ENCODE measurements at places on chromosomes 4 and X.

DNA sequence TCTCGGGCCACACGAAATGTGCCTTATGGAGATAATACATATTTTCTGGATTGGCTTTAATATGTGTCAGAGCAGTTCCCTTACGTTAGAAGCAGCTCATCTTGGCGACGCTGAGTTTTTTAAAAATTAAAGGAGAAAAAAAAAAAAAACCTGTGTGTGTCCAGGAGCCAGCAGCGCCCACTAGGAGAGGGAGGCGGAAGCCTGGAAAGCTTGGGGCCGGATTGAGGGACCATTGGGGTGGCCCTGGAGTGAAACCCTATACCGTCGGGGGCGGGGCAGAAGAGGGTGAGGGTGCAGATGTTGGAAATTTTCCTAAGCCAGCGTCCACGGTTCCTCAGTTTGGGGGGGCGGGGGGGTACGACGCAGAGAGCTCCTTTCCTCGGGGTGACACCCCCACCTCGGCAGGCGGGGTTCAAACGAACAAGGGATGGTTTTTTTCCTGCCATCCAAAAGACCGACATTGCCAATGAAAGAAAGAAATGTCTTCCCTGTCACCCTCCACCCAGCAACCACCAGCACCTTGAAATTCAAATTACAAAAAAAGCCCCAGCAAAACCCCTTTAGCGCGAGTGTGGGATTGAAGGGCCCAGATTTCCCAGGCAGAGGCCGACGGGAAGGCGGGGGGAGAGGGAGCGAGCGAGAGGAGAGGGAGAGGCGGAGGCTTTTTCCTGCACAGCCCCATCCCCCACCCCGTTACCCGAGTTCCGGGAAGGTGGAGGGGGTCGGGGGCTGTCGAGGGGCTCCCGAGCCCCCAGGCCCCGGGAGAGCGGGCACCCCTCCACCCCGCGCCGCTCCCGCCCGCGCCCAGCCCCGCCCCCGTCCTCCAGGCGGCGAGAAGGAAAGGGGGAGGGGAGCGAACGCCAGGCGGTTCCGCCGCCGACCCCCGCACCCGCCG is 859 bp downstream of the SMARCA1 start:
- no peak for DNase-seq

DNA sequence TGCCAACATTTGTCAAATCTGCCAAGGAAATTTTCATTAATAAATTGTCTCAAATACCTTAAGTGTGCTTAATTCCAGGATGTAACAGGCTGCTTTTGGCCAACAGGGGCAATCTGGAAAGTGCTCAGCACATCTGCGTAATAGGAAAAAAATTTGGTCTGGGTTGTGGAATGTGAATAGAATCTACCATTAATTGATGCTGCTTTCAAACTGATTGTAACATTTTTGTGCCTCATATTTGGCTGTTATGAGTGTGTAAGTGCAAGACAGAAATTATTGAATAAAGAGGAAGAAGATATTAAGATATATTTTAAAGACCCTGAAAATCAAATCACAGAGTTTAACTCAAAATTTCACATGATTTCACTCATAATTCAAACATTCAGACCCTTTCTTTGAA is 41.1 kb downstream of the REELD1 start:
- DNase-seq: no peak

GRCh38 chr4:153938994-153939393 is 150.1 kb upstream of the SFRP2 start:
- DNase-seq: no peak

- DNase-seq: no peak
Observed at GRCh38 chrX:37824491-37825214, 22.7 kb downstream of the DYNLT3 start.

DNA sequence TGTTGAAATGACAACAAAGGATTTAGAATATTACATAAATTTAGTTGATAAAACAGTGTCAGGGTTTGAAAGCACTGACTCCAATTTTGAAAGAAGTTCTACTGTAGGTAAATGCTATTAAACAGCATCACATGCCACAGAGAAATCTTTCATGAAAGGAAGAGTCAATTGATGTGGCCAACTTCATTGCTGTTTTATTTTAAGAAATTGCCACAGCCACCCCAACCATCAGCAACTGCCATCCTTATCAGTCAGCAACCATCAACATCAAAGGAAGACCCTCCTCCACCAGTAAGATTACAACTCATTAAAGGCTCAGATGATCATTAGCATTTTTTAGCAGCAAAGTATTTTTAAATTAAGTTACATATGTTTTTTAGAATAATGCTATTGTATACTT is 54.6 kb upstream of the RAB9B start:
- DNase-seq: no peak

- DNase-seq: no peak
Observed at GRCh38 chr4:147944249-147944648, 212.4 kb downstream of the ARHGAP10 start.

DNA sequence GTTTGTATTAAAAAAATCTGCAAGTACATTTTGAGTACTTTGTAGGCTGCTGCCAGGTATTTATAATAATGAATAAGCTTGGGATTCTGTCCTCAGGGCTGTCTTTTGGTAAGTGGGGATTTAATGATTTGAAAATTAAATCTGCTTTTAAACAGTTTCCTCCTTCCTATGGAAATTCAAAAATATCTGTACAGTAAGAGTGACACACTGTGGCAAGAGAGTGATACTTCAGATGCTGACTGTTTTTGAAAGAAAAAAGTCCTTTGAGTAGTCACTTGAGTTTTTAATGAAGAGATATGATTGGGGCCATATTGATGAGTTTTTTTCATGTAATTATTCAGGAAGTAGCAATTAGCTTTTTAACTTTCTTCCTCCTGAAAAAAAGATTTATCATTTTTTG is 49.2 kb downstream of the SMARCAD1 start:
- DNase-seq: no peak

DNA sequence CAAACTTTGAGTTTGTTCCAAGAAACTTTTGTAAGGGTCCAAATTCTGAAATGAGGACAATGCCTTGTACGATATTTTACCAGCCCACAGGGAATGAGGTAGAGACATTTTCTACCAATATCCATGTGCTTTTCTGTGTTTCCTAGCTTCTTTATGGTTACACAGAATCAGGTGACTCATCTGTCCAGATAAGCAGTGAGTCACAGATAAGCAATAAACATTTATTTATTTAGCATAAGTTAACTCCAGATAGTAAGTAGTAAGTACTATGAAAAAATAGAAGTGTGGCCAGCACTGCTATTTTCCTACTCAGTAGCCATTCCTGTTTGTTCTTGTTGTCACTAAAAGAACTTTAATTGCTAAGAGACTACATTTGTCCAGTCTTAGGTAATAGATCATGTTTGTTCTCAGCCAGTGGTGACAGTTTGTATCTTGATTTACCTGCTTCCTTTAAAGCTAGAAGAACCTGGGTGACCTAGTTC is 7.4 kb downstream of the AFF1 start:
- DNase-seq: no peak

DNA sequence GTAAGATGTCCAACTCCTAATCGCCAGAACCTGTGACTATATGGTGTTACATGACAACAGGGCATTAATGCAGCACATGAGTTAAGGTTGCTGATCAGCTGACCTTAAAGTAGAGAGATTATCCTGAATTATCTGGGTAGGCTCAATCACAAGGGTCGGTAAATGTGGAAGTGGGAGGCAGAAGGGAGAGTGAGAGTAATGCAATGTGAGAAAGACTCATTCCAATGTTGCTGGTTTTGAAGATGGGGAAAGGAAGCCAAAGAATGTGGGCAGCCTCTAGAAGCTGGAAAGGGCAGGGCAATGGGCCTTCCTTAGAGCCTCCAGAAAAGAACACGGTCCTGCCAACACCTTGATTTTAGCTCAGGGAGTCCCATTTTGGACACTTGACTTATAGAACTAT is 67.4 kb downstream of the STX18 start:
- no peak for DNase-seq

DNA sequence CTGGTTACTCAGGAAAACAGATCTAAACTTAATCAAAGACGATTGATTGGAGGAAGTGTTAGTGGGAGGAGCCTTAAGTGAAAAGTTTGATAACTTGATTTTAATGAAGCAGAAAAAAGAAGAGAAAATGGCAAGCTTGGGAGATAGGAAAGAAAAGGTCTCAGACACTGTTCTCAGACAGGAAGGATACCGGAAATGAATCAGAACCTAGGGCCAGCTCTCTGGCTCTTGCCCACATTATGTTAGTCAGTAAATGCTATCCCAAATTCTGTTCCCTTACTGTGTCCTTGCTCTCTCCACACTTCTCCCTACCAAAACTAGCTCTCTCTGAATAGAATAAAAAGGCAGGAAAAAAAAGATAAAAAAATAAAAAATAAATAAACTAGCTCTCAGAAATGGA is 48.6 kb upstream of the TMEM164 start:
- DNase-seq: no peak

GRCh38 chr4:164725066-164725465 is 28.9 kb upstream of the SMIM31 start:
- no peak for DNase-seq

DNA sequence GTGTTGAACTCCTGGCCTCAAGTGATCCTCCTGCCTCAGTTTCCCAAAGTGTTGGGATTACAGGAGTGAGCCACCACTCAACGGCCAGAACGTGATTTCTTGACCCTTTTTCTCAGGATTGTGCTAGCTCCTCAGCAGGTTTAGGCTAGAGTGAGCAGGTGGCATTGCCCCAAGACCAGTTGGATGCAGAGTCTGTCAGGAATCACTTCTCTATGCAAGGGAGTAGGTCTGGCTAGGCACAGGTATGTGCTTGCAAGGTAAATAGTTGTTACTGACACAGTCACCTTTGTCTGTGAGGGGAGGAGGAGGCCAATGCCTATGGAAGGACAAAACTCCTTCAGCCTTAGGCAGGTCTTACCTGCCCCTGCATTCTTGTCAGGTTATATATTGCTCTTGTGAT is 24.2 kb downstream of the SLC25A5 start:
- DNase-seq: no peak

DNA sequence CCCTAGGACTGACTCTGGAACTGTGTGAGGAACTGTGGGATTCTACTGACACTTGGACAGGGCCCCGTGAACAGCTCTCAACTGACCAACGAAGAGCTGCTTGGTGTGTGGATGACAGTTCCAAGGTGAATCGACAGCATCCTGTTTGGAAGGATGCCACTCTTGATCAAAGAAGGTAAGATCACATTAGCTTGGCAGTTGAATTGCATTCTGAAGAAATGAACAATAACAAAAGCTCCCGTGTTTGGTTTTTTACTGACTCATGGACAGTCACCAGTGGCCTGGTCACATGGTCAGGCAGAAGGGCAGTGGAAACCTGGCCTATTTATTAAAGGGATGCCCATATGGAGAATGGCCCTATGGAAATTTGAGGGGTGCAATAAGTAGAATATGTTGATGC is 33.1 kb upstream of the GPR34 start:
- DNase-seq: no peak

DNA sequence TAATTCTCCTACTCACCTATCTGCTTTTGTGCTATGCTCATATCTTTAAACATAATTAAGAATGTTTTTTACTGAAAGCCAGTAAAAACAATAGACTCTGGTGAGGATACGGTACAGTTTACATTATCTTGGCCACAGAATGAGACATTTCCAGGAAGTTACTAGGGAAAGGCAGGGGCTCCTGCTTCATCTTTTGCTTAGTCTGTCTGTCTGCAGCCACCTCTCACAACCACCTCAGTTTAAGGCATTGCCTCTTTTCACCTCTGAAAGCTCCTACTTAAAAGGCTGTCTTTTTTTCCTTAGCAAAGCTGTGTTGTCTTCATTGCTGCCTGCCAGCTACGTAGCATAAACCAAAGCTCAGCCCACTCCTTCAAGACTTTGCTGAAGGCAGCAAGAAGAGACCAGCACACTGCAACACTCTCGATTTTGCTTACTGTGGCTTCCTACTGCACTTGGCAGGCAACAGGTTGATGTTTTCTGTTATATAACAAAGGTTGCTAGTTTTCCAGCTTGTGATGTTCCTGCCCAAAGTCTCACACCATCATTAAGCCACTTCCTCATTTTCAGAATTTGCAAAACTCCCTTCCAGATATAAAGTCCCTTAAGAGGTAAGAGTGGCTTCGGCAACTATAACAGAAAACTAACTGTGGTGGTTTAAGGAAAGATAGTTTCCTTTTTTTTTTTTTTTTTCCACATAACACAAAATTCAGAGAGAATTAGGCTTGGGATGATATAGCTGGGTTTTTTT is 432.9 kb downstream of the GRXCR1 start:
- no peak for DNase-seq

DNA sequence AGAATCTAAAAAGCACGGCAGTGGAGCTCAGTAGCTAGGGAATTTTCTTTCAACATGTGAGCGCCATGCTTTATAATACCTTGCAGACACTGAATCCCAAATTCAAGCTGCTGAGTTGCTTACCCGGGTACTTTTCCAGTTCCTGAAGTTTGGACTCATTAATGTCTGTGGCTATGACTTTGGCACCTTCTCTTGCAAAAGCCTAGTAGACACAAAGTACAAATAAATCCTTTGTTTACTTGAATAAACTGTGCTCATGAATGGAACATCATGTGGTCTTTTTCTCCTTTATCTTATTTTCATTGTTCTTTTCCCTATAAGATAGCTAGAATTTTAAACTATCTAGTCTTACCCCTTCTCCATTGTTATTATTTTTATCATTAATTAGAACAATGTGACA is 4.6 kb downstream of the BDH2 start:
- no peak for DNase-seq

- DNase-seq: no peak
Observed at GRCh38 chr4:79991601-79992000, 81.4 kb downstream of the ANTXR2 start.

- no peak for DNase-seq
Observed at GRCh38 chr4:53917729-53918128, 146.7 kb downstream of the CHIC2 start.

DNA sequence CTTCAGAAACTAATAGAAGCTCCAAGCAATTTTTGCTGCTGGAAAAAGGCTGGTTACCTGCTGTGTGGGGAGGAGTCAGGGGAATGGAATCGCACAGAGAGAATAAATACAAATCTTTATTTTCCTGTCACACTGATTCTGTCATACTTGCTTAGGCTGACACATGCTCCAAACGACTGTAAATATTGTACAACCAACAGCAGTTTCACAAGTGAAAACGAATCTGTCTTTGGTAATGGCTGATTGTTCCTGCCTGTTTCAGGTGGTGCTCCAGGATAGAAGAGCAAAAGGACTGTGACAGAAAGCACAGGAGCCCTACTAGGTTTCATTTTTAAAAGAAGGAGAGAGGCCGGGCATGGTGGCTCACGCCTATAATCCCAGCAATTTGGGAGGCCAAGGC is 125.5 kb upstream of the DCLK2 start:
- DNase-seq: no peak

- no peak for DNase-seq
Observed at GRCh38 chr4:5895287-5895686, 2.4 kb upstream of the CRMP1 start.

DNA sequence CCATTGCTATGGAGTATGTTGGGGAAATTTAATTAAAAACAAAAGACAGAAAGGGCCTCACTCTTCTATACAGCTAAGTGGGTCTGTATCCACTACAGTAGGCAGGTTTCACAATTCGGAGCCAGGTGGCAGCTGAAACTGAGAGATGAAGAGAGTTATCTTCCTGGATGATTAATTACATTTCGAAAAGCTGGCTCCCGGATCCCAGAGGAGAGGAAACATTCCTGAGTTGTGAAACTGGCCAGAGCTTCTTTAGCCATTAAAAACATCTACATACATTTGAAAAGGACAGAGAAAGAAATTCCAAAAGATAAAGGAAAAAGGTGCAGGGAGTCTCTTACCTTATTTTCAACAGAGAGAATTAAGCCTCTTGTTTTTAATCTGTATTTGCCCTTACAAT is 15.5 kb upstream of the PDZD4 start:
- DNase-seq: no peak

- no peak for DNase-seq
Observed at GRCh38 chr4:24674279-24674678, 89.9 kb upstream of the DHX15 start.

- DNase-seq: no peak
Observed at GRCh38 chr4:118683513-118683912, 1.7 kb upstream of the METTL14 start.
